ENCODE measurements at places on chromosomes 7 and 10. TPM values are rescaled to one million over a fixed set of nuclear protein-coding genes. Genes with fewer than 3 reads are reported as not detected.

DNA sequence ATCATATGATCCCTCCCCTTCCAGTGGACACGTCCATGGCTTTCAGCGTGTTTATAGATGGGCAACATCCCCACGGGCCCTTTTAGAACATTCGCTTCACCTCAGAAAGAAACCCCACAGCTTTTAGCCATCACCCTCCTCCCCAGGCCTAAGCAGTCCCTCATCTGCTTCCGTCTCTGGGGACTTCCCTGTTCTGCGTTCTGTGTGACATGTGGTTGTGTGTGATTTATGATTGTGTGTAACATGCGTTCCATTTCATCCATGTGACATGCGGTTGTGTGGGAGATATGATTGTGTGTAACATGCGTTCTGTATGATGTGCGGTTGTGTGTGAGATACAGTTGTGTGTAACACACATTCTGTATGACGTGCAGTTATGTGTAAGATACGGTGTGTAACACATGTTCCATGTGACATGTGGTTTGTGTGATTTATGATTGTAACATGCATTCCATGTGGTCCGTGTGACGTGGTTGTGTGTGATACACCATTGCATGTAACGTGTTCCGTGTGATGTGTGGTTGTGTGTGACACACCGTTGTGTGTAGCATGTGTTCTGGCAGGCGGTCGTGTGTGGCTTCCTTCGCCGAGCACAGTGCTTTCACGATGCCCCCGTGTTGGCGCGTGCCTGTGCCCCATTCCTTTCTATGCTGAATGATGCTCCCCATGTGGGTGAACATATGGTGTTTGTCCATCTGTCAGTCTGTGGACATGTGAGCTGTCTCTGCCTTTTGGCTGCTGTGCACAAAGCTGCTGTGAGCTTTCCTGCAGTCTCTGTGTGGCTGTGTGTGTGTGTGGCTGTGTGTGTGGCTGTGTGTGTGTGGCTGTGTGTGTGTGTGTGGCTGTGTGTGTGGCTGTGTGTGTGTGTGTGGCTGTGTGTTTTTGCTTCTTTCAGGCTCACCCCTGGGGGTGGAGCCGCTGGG, 26.2 kb downstream of the PWWP2B start:
- no peak overlapping the region for H3K4me3 ChIP-seq
- no peaks in the 10 kb centered on the region for H3K27me3 ChIP-seq
- no peak for DNase-seq
- peaks cover 9% of the 10 kb centered on the region for H3K36me3 ChIP-seq
- H3K27ac ChIP-seq: peak overlapping the region; percentile 98

GRCh38 chr10:34334908-34335307, 480.2 kb downstream of the PARD3 start:
- H3K36me3 ChIP-seq: no peaks in the 10 kb centered on the region
- H3K4me3 ChIP-seq: no peak overlapping the region
- no peak for DNase-seq
- H3K4me1 ChIP-seq: no peaks in the 10 kb centered on the region
- no peaks in the 10 kb centered on the region for H3K27me3 ChIP-seq

DNA sequence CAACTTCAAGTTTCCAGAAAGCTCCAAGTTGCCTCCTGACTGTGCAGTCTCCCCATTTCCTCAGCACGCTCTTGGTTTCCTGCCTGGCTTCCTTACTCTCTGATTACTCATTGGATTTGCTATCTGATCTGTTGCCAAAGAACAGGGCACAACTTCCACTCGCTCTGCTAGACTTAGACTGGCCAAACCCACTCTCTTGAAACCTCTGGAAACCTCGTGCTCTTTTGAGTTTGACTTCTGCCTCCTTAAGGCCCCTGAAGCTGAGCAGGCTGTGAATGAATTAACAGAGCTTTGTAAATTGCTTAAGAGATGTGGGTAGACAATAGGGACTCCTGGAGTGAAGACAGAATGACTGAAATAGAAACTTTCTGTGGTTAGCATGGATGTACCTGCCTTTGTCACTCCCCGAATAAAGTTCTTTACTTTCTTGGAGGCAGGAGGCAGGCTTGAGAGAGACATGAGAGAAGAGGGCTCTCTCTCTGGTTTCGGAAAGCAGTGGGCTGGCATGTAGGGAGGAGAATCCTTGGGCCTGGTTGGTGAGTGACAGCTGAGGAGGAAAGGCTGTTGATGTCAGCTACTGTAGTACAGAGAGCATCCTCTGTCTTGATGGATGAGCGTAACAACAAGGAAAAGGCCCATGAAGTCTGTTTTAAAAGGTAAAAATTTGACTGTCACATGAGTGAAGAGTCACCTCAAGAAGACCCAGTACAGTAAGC, 70.8 kb downstream of the CHN2 start:
- no peak for DNase-seq
- H3K4me3 ChIP-seq: no peak overlapping the region
- no peaks in the 10 kb centered on the region for H3K27me3 ChIP-seq
- no peaks in the 10 kb centered on the region for H3K36me3 ChIP-seq
- H3K4me1 ChIP-seq: no peaks in the 10 kb centered on the region

GRCh38 chr7:2063563-2064260, 169.0 kb downstream of the MAD1L1 start:
- DNase-seq: no peak
- H3K4me1 ChIP-seq: peaks cover 9% of the 10 kb centered on the region
- no peak overlapping the region for H3K27ac ChIP-seq
- no peaks in the 10 kb centered on the region for H3K27me3 ChIP-seq
- H3K36me3 ChIP-seq: peaks cover 33% of the 10 kb centered on the region
- no peak overlapping the region for H3K4me3 ChIP-seq

GRCh38 chr7:109549471-109550193, 980.0 kb downstream of the DNAJB9 start:
- no peak for DNase-seq
- no peak overlapping the region for H3K27ac ChIP-seq
- no peaks in the 10 kb centered on the region for H3K27me3 ChIP-seq
- H3K4me1 ChIP-seq: no peaks in the 10 kb centered on the region

DNA sequence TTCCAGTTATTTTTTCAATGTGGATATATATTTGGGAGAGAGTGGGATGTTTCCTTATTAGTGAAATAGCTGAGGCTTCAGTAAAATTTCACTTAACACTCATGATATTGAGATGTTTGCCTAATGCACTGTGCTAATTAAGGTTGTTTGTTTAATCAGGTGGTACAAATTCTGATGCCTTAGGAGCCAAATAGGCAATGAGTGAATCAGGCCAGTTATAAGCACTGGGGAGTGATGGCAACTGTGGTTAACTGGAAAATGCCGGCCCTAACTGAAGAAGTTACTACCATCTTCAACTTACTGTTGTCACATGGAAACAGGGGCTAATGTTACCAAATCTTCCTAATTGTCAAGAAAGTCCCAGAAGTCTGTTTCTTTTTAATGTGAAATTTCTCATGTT, 32.0 kb downstream of the VCL start:
- H3K4me3 ChIP-seq: no peak overlapping the region
- no peak for DNase-seq
- H3K36me3 ChIP-seq: no peaks in the 10 kb centered on the region
- H3K4me1 ChIP-seq: peaks cover 49% of the 10 kb centered on the region
- no peaks in the 10 kb centered on the region for H3K27me3 ChIP-seq

GRCh38 chr7:36407636-36408550, 18.2 kb downstream of the ANLN start:
- H3K4me1 ChIP-seq: no peaks in the 10 kb centered on the region
- no peak overlapping the region for H3K4me3 ChIP-seq
- H3K36me3 ChIP-seq: no peaks in the 10 kb centered on the region
- no peaks in the 10 kb centered on the region for H3K27me3 ChIP-seq

DNA sequence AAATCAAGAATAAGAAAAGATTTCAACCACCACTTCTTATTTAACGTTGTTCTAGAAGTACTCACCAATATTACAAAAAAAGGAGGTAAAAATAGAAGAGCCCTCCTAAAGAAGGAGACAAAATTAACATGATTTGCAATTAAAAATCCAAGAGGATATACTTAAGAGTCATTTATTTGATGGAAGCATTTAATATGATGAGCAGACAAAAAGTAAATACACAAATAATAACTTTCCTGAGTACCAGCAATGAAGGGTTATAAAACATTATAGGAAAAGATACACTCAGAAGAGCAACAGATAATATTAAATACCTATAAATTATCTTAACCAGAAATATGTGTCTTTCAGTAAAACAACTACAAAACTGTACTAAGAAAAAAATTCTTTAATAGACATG, 106.9 kb upstream of the STK17A start:
- H3K27ac ChIP-seq: no peak overlapping the region
- no peak for DNase-seq
- no peaks in the 10 kb centered on the region for H3K27me3 ChIP-seq
- no peaks in the 10 kb centered on the region for H3K4me1 ChIP-seq
- no peaks in the 10 kb centered on the region for H3K36me3 ChIP-seq
- H3K4me3 ChIP-seq: no peak overlapping the region

- peaks cover 53% of the 10 kb centered on the region for H3K27me3 ChIP-seq
- DNase-seq: peak; percentile 17
- H3K4me1 ChIP-seq: peaks cover 36% of the 10 kb centered on the region
- H3K36me3 ChIP-seq: no peaks in the 10 kb centered on the region
- no peak overlapping the region for H3K27ac ChIP-seq
Observed at GRCh38 chr10:86364491-86365345, 1.9 kb downstream of the GRID1 start.

DNA sequence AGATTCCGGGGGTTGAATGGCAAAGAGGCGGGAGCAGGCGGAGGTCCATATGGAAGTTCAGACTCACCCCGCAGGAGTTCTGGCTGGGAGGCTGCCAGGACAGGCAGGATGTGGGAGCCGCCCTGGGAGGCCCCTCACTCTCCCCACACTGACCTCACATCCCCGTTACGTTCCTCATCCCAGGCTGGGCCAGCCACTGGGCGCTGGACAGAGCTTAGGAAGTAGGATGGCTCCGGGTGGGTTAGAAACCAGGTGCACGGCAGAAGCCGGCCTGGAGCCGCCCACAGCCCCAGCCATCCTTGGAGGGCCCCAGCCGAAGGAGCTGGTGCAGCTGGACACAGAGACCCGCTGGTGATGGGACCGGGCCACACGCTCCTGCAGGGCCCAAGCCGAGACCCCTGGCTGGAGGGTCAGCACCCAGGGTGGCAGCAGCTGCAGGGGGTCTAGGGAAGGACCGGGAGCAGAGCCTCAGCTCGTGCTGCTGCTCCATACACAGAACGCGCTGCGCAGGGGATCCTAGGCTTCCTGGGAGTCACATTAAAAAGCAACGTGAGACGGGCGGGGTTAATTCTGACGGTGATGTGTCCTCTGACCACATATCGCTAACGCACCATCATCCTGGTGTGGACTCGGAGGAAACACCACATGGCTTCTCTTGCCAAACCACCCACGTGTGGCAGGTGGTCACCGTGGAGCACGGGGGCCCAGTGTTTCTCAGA, 98.6 kb upstream of the DIP2C start:
- no peak overlapping the region for H3K4me3 ChIP-seq
- DNase-seq: peak; percentile 15
- peaks cover 8% of the 10 kb centered on the region for H3K4me1 ChIP-seq
- H3K36me3 ChIP-seq: no peaks in the 10 kb centered on the region
- no peak overlapping the region for H3K27ac ChIP-seq
- H3K27me3 ChIP-seq: peaks cover 10% of the 10 kb centered on the region

DNA sequence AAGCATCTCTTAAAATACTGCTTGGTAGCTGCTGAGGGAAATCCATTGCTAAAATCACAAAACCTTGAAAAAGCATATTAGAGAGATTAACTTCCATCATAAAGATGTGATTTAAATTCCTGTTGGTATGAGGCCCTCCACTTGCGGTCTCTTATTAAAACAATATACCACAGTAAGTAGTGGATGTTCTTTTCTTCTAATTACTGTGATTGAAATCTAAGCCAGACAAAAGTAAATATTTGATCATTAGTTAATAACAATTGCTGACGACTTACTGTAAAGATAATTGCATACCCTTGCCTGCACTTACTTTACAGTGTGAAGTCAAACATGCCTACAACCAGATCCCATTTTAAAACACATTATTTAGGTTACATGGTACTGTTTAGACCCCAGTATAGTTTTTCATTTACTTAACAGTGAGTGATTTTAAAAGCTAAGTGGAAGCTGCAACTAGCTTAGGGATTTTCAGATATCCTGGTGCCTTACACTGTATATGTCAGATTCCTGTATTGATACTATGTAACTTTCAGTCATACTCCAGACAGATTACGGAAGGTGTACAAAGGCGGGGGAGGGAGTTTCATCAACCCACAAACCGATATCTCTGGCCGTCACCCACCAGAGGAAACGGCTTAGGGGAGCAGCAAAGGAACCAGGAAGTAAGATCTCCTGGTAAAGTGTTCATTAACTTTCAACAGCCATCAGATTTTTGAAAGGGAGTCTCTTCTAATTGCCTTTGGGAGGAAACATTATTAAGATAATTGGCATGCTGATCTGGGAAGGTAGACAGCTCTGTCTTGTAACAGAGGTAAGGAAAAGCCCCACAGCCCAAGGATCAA, 986 bp downstream of the NRP1 start:
- H3K4me1 ChIP-seq: peaks cover 60% of the 10 kb centered on the region
- H3K27ac ChIP-seq: peak overlapping the region; percentile 89
- no peak for DNase-seq
- H3K4me3 ChIP-seq: peak overlapping the region; percentile 58

GRCh38 chr10:8637640-8638039, 583.2 kb downstream of the GATA3 start:
- H3K36me3 ChIP-seq: no peaks in the 10 kb centered on the region
- no peak overlapping the region for H3K27ac ChIP-seq
- no peak overlapping the region for H3K4me3 ChIP-seq
- no peak for DNase-seq
- no peaks in the 10 kb centered on the region for H3K4me1 ChIP-seq
- no peaks in the 10 kb centered on the region for H3K27me3 ChIP-seq

OR9A2 gene
- total RNA-seq: not detected

TACR2 gene
- 1.4 TPM for total RNA-seq

All from upper lobe of left lung (tissue), 6 donors.